Forelimb muscle (tissue), 1 donor: ENCODE measurements at places on chromosomes 13 and 19.

DNA sequence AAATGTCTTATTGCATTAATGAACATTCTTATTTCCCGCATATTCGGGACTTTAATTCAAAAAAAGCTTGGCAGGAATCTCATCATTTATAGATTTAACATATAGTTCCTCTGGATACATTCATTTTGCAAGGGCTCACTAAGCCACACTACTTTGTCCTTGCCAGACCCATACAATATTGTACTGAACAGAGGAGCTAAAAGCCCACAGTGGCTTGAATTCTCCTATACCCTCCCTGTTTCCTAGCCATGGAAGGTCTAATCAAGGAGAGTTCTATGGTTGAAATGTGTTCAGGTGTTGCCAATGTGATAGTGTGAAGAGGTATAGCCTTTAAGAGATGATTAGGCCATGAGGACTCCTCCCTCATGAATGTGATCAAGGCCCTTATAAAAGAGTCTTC, 298.9 kb downstream of the ENOX1 start:
- no peak for DNase-seq

DNA sequence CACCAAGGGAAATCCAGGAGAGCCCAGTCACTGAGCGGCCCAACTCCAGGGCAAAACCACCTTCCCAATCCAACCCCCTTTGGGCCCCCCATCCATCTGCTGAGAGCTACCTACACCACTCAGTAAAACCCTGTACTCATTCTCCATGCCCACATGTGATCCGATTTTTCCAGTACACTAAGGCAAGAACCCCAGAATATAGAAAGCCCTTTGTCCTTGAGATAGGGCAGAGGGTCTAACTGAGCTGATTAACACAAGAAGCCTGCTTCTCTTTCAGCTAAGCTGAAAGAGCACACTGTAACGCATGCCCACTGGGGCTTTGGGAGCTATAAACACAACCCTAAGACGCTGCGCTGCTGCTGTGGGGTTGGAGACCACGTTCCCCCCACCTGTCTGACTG, 36.0 kb downstream of the PBX4 start:
- DNase-seq: no peak

DNA sequence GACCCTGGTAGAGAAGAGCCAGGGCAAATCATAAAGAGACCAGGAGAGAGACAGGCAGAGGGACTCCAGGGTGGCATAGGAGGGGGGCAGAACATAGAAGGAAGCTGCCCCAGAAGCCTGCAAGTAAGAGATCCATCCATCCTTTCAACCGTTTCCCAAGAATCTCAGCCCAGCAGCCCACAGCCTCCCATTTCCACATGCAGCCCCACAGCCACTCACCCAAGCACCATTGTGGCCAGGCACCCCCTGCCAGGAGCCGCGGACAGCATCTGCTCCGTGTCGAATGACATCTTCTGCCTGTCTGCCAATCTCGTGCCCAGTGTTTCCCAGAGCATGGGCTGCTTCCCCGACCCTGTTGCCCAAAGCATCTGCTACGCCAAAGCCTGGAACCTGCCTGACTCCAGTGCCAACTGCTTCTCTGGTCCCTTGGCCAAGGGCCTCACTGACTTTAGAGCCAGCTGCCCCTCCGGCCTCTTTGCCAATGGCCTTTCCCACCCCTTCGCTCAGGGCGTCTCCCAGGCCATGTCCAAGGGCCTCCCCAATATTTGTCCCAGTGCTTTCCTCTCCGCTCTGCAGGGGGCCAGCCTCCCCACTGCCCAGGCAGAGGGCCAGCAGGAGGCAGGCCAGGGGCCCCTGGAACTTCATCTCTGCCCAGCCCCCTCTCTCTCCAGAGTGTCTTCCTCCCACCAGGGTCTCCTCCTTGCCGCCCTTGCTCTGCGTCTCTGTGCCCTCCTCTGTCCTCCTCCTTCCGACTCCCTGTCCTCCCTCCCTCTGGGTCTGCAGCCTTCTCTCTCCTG, 420 bp downstream of the DMKN start:
- no peak for DNase-seq

DNA sequence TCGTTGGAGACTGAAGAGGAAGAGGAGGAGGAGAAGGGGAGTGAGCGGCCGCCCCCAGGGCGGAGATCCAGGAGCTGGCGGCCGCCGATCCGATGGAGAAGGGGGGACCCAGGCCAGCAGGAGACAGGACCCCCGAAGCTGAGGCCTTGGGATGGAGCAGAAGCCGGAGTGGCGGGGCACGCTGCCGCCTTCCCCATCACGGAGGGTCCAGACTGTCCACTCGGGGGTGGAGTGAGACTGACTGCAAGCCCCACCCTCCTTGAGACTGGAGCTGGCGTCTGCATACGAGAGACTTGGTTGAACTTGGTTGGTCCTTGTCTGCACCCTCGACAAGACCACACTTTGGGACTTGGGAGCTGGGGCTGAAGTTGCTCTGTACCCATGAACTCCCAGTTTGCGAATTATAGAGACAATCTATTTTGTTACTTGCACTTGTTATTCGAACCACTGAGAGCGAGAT, 1.8 kb downstream of the GADD45B start:
- DNase-seq: no peak

DNA sequence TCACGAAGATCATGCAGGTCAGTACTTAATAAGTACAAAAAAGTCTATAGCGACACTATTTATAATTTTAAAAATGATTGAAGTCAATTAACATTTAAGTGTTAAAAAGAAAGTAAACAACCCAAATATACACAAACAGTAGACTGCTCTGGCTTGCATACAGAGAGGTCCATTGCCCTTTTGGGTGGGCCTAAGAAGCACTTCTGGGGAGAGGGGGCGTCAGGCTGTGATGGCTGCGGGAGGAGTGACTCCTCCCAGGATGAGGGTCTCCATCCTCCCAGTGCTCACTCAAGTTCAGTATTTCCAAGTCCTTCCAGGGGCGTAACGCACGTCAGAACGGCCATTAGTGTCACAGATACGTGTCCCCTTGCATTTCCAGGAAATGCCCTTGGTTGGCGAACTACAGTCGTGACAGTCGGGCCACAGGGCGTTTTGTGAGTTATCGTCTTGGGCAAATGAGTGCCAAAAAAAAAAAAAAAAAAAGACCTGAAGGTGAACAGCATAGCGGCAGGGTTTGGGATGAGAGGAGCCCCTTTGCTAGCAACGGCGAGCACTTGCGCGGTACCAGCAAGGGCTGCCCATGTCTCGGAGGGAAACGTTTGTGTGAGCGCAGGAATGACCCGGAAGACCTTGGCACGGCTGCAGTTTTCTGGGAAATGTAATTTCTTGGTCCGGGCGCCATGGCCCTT, at the start of gene SCGB2B2:
TSS of gene SCGB2B2 (minus strand) at position 463 of the 689 bp plus-strand sequence. CDS start 82,596 bp downstream, outside the sequence.
- peak; percentile 57 for DNase-seq

DNA sequence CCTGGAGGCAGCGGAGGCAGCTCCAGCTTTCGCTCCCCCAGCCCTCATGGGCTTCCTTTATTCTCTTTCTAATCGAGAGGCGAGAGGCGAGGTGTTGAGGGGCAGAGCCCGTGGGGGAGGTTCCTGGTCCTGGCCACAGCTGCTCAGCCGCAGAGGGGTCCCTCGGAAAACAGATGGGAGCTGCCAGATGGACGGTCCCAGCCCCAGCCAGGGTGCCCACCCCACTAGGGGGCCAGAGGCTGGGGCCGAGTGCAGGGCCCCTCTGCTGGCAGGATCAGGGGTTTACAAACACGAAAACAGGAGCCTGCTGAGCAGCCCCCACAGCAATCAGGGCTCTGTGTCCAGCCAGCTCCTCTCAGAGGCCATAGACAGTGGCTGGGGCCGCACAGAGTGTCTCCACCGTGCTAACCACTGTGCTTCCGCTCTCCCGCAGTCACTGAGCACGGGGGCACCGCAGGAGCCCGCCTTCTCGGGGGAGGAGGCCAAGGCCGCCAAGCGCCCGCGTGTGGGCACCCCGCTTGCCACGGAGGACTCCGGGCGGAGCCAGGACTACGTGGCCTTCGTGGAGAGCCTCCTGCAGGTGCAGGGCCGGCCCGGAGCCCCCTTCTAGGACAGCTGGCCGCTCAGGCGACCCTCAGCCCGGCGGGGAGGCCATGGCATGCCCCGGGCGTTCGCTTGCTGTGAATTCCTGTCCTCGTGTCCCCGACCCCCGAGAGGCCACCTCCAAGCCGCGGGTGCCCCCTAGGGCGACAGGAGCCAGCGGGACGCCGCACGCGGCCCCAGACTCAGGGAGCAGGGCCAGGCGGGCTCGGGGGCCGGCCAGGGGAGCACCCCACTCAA, 182.2 kb downstream of the KDM4B start:
- DNase-seq: no peak

DNA sequence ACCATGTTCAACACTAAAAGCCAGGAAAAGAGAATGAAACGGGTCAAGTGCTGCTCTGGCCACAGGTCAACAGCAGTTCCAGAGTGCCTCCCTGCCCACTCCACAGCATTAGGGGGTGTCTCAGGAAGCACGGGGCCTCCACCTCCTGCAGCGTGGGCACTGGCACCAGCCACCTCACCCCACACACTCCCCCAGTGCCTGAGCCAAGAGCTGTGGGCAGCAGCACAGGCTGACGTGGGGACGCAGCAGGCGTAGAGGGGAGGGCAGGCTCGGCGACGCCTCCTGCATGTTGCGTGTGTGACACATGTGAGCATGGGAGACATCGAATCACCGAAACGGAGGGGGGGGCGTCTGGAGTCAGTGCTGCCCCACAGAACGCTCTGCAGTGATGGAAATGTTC, 21.4 kb upstream of the TMEM160 start:
- DNase-seq: no peak

- no peak for DNase-seq
These were observed 428.6 kb downstream of the SLITRK1 start for GRCh38 chr13:83453723-83454122.

DNA sequence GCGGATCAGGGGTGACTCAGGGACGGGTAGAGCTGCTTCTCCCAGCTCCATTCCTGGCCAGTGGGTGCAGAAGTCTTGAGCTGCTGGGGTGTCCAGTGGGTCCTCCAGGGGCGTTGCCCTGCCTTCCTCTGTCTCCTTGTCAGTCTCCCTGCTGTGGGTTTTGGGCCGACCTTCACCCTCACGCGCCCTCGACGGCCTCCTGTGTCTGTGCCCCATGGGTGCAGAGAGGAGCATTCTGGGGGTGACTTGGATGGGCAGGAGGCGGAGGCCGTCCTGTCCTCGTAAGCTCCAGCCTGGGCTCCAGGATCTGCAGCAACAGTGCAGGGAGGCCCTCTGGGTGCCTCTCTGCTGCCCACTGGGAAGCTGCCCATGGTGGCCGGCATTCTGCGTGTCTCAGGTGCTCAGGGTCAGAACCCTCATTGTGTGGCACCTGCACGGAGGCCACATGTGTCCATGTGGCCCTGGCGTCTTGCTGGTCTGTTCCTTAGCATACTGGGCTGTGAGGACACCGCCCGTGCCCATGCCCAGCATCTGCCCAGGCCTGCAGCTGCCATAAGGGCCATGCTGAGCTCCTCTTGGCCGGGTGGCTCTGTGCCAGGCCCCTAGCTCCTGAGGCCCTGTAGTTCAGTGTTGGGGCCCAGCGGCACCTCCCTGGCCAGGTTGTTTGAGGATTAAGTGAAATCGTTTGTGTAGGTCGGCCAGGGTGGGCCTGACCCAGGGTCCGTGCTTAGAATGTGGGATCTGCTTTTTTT, 17.3 kb downstream of the DOT1L start:
- no peak for DNase-seq

GRCh38 chr13:40640202-40640601, 26.2 kb downstream of the FOXO1 start:
- DNase-seq: no peak

DNA sequence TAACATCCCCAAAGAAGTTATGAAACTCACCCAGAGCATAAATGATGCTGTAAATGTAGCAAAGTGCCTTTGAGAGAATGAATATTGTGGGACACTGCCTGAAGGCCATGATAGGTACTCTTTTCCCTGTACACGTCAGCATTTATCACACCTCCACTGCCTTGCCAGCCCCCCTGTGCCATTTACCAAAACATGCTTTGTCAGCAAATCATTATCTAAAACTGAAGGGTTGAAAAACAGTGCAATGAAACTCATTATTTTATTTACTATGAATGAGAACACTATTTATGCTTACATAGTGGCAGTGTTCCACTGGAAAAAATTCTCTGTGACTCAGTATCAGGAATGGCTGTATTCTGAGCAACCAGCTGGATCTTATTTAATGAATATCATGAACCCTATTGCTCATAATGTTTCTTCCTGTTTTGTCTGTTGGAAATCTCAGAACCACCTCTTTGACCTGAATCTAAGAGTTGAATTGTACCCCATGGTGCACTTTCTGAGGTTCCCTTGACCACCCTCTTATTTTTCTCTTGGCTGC, 564.1 kb downstream of the DCT start:
- peak; percentile 36 for DNase-seq

- no peak for DNase-seq
These were observed 40.5 kb upstream of the GAS6 start for GRCh38 chr13:113904411-113904810.

- DNase-seq: no peak
These were observed 83.6 kb upstream of the ARHGEF7 start for GRCh38 chr13:111031531-111031961.

DNA sequence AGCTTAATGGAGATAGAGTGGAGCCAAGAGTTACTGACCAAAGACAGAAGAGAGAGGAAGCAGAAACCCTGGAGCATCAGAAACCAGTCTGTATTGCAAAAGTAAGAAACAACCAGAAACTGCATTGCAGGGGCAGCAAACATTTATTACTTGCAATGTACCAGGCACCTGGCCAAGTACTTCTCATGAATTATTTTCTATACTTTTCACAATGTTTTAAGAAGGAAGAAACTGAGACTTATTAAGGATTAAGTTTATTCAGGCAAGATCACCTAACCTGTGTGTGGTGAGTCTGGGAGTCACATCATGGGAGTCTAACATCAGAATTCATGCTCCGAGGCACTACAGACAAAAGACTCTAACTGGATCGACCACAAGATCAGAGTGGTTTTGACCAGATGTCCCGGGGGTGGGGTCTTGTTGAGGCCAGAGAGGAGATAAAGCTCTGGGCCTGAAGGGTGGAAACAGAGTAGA, 47.4 kb downstream of the TNFRSF19 start:
- no peak for DNase-seq

- no peak for DNase-seq
These were observed 4.6 kb downstream of the ANKLE1 start for GRCh38 chr19:17286263-17286662.

GRCh38 chr19:30855442-30855841, 483.3 kb downstream of the ZNF536 start:
- no peak for DNase-seq

GRCh38 chr19:28737021-28737895, 475.7 kb downstream of the UQCRFS1 start:
- peak; percentile 34 for DNase-seq

DNA sequence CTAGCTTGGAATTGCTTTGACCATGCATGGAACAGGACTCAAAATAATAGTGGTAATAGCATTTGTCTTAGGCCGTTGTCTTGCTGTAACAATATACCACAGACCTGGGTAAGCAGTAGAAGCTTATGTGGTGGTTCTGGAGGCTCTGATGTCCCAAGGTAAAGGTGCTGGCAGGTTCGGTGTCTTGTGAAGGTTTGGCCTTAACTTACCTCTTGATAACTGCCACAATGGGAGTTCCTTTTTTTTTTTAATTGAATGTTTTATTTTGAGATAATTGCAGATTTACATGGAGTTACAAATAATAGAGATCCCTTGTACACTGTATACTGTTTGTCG, 5.8 kb downstream of the RPL21 start:
- no peak for DNase-seq
